Stimulated activated CD8-positive, alpha-beta memory T cell treated with anti-CD3 and anti-CD28 coated beads, Interleukin-7, amount 100 ng/mL, for 24 hours (primary cell): ENCODE measurements at places on chromosomes 6 and 20.

DNA sequence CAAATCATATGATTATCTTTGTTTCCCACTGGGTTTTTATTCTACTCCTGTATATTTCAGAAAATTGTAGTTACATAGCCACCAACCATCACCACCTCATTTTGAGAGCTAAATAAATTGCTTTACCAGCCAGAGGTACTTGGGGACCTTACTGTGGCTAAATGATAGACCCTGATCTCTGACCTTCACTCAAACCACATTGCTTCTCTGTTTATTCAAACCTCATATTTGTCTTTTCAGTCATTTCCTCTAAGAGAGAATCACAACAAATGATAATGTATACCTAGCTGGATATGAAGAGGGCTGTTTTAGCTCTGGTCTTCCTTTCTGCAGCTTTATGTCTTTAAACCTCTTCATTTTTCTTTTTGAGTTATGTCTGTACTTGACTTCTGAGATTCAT is 142.8 kb downstream of the ADGB start:
- no peak for DNase-seq

- DNase-seq: no peak
Measured at GRCh38 chr6:141463237-141463977, 669.3 kb upstream of the GJE1 start.

DNA sequence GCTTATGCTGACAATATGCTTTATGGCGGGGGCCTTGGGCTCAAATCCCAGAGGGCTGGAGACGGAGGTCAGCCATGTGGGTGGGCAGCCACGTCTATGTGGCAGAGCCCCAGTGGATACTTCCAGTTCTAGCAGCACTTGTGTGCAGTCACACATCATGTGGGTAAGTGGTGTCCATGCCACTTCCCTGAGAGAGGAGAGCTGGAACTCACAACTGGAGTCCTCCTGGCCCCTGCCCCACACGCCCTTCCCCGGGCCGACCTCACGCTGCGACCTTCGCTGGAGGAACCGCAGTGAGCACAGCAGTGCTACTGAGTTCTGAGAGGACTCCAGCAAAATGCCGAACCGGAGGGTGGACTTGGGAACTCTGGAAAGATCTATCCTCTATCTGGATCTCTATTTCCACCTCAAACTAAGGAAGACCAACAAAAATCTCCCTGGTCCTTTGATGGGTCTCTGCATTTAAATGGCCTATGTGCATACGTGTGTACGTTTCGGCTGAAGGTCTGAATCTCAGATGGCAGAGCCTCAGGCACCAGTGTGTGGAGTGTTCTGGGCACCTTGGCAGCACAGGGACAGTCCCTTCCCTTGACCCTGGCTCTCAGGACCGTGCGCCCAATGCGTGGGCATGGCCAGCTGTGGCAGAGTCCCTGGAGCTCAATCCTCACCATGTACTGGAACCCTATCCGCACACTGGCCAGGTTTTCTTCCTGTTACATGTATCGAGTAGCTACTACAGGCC is 55.4 kb downstream of the GNAS-AS1 start:
- DNase-seq: no peak

DNA sequence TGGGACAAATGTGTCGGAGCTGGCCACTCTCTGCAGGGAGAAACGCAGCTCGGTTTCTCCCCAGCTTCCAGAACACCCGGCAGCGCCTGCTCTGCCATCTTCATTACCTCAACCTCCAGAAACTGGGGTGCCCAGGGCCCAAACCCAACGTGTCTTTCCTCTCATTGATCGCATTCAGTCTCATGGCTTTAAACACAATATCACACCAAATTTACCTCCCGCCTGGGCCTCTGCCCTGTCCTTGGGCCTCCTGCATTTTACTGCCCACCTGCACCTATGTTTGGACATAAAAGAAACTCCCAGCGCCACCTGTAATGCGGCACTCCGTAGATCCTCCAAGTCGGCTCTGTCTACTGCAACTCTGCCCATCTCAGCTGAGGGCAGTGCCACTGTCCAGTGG is 22.2 kb downstream of the SERPINB6 start:
- DNase-seq: no peak

- DNase-seq: no peak
Measured at GRCh38 chr6:103872678-103873077, 987.0 kb downstream of the HACE1 start.

DNA sequence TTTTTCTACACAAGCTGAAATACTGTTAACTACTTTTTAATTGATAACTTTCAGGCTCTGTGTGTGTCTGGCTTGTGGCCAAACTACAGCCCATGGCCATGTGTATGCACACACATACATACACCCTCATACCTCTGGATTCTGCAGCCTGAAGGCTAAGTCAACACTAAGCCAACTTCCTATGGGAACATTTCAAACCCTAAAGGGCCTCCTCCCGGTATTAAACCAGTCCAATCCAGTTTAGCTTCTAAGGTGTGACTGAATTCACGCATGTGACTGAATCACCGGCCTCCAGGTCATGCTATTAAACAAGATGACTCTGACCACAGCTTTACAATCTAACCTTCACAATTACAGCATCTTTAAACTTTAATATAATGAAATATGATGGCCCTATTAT is 20.7 kb upstream of the DST start:
- DNase-seq: no peak

GRCh38 chr6:52243282-52243893 is 912 bp downstream of the IL17F start:
- DNase-seq: no peak

GRCh38 chr20:17444091-17444490 is 87.1 kb downstream of the BFSP1 start:
- no peak for DNase-seq
